ENCODE measurements at places on chromosomes 16 and 17. TPM values are rescaled to one million over a fixed set of nuclear protein-coding genes. Genes with fewer than 3 reads are reported as not detected.

- DNase-seq = no peak
These were observed 200.0 kb downstream of the NTN1 start for GRCh38 chr17:9221147-9221921.

- DNase-seq = no peak
These were observed 7.6 kb upstream of the NLRC5 start for GRCh38 chr16:56981729-56982271.

Gene TMEM92
- not detected for total RNA-seq

DNA sequence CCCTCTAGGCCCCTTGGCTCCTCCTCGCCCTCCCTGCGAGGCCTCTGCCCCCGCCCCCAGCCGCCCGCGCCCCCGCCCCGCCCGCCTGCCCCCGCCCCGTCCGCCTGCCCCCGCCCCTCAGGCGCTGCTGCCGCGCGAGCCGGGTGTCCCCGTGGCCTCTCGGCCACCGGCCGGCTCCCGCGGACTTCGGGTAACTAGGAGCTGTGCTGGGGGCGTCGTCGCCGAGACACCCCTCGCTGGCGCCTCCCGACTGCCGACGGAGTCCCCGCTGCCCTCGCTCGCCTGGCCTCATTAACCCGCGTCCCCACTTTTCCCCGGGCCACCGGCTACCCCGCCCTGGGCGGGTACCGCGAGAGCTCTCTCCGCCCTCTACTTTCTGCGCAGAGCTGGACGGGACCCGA lies at the start of gene TLCD1:
Gene TLCD1, minus strand, starts transcription at position 8 of the 401 bp plus-strand sequence. CDS start 136 bp downstream, outside the sequence.
- DNase-seq = peak; percentile 66

- no peak for DNase-seq
These were observed 69.9 kb downstream of the AKAP1 start for GRCh38 chr17:57154921-57155320.

DNA sequence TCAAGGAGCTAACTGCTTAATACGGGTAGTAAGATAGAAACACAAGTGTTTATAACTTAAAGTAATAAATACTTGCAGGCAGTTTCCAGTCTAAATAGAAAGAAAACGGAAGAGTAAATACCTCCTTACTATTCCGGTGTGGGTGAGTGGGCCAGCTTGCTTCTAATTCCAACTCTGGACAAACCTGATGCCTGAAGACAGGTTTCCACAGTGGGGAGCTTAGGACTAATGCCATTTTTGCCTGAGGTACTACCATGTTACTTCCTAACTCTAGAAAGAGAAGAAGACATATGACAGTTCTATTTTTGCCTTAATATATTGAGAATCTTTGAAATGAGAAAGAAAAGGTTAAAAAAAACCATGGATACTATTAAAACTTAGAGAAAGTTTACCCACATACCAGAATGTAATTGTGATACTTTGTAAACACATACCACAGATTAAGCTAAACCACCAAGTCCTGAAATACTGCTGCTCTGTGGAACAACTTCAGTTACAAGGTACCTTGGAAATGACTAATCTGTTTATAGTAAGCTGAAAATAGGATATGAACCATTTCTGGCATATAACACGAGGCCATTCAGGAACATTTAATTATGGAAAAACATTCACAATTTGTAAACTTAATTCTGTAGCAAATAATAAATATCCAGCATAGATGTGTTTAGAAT lies 70.2 kb downstream of the ZZEF1 start:
- no peak for DNase-seq

Gene TNFRSF17
- not detected for total RNA-seq

Gene SLC13A2
- total RNA-seq = not detected

GRCh38 chr16:28311413-28311812 lies 19.1 kb downstream of the SBK1 start:
- DNase-seq = no peak

- no peak for DNase-seq
These were observed 92.0 kb downstream of the ABCA8 start for GRCh38 chr17:68863091-68863652.

Gene CUEDC1
- 0.47 TPM for total RNA-seq

GRCh38 chr16:72021043-72021442 lies 12.5 kb downstream of the DHODH start:
- no peak for DNase-seq

- DNase-seq = no peak
These were observed 756 bp upstream of the MVP start for GRCh38 chr16:29819506-29819905.

DNA sequence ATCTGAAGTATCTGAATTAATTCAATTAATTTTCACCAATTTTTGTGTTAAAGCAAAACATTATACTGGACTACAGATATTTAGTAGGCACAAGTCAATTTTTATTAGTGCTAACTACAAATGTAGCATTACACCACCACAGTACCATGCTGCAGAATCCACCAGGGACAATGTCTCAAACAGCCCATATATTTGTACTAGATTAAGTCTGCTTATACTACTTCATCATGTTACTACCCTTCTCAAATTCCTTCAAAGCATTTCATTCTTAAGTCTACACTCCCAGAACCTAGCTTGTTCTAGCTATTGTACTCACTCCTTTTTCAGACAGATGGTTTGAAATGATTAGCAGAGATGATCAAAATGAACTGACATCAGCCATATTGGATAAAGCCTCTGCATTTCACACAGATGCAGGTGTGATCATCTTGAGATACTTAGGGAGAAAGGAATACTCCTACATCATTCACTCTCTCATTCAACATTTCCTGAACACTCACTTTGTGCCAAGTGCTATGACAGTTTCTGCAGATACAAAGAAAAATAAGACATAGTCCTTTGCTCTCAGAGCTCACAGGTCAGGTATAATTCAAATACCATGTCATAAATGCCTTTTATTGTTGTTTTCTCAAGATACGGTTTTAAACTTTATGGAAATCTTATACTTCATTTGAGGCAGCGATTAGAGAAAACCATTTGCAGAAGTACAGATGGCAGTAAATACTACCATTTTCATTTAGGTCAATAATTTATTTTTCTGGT lies 47.7 kb downstream of the SMURF2 start:
- no peak for DNase-seq

Gene ITGB3
- 0.52 TPM for total RNA-seq

- peak; percentile 46 for DNase-seq
These were observed 3.2 kb downstream of the ACTG1 start for GRCh38 chr17:81509207-81509971.

- DNase-seq = no peak
These were observed 17.6 kb downstream of the TEX2 start for GRCh38 chr17:64245218-64246145.

Gene NTN3
- not detected for total RNA-seq

Gene MYLK3
- total RNA-seq = 0.50 TPM

Gene CMTM1
- 12.3 TPM for total RNA-seq

- no peak for DNase-seq
These were observed 7.7 kb upstream of the AKTIP start for GRCh38 chr16:53510704-53511070.

Gene DPEP3
- total RNA-seq = 0.10 TPM

GRCh38 chr17:27793168-27793905 lies 7.0 kb downstream of the NOS2 start:
- no peak for DNase-seq

- DNase-seq = no peak
These were observed 1.7 kb upstream of the COL1A1 start for GRCh38 chr17:50203086-50203485.

Gene MYH8
- total RNA-seq = not detected

GRCh38 chr17:63601439-63602371 lies 1.0 kb downstream of the TACO1 start:
- DNase-seq = no peak

Gene IRX6
- not detected for total RNA-seq

DNA sequence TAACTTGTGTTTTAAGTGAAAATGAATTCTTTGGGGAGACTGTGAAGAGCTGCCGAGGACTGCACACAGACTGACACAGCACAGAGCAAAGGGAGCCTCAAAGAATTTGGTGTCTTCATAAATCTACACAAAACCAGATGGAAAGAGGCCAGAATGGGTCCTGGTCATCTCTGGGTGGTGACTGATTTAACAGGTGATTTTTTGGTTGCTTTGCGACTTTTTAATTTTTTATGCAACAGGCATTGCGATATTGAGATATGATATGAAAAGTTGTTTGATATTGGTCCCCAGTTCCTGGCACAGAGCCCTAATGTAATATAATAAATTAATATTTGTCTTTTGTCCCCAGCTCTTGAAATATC lies 12.6 kb upstream of the EIF1 start:
- no peak for DNase-seq

DNA sequence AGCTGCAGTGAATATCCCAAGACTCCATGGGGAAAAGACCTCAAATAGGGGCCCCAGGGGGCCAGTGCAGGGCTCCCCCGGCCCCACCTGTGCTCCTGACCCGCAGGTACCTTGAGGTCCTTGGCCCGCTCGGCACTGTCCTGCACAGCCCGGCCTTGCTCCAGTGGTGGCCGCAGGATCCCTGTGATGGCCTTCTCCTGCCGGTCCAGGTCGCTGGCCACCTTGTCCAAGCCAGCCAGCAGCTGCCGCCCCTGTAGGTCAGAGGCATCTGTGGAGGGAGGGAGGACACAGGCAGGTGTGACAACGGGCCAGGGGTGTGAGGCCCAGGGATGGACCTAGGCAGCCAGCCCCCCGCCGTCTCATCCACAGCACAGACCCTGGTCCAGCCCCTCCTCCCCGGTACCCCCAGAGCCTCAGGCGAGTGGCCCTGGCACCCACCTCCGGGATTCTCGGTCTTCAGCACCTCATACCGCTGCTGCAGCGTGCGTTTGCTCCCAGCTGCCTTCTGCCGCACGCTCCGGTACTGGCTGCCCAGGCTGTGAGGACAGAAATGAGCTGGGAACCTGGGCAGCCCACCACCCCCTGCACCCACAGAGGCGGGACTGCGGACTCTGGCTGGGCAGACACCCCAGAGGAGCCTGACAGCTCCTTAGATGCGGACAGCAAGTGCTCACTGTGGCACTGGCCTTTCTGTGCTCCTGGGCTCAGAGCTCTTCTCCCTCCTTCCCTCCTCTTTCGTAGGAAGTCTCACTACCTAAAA lies 43.7 kb downstream of the PPL start:
- no peak for DNase-seq

Gene ZNF18
- total RNA-seq = 10.0 TPM

DNA sequence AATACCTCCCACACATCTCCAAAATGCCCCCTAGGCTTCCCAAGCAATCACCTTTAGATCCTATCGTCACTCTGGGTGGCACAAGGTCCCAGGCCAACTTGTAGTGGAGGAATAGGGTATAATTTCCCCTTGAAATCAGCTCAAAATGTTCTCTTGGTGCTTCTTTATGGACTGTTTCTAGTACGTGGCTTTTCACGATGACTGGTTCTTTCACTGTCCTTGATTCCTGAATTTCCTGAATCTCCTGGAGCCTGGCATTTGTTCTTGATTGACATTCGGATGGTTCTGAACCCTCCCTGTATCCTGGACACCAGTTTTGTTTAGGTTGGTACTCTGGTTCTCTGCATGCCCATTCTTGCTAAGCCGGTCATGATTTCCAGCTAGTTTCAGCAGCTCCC lies 6.9 kb upstream of the VPS53 start:
- DNase-seq = no peak

All from activated CD4-positive, alpha-beta T cell treated with anti-CD3 and anti-CD28 coated beads, Interleukin-2, amount 10 ng/mL, durations not matched to agents 7 days and 5 days (primary cell).